Astrocyte (in vitro differentiated cells and primary cell): ENCODE measurements at places on chromosomes 12 and 14. TPM values are rescaled to one million over a fixed set of nuclear protein-coding genes. Genes with fewer than 3 reads are reported as not detected.

The RNU4-1 gene
- 2,477 and 2,591 TPM in 2 replicates for total RNA-seq

The BAZ1A gene
- total RNA-seq, result 36.5 and 36.9 TPM in 2 replicates

The CSRP2 gene
- 247 and 265 TPM in 2 replicates for total RNA-seq

GRCh38 chr14:21923820-21924219 is 250.2 kb upstream of the OR4E1 start:
- no peak for DNase-seq

DNA sequence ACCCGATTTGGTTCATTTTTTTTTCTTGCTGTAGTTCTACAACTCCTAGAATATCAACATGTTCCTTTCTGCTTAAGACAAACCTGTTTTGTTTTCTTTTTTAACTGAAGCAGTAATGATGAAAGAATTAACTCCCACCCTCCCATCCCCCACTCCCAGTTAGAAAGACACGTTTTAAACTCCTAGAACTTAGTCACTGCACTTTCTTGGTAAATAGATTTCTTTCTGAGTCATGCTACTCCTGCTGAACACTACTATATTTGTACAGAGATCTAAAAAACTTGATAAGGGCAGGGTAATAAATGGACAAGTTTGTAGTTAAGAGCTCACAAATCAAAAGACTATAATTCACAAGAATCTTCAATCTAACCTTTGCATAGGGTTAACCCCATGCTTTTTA is 118.9 kb upstream of the PTPRB start:
- peak; percentile 74 for DNase-seq

DNA sequence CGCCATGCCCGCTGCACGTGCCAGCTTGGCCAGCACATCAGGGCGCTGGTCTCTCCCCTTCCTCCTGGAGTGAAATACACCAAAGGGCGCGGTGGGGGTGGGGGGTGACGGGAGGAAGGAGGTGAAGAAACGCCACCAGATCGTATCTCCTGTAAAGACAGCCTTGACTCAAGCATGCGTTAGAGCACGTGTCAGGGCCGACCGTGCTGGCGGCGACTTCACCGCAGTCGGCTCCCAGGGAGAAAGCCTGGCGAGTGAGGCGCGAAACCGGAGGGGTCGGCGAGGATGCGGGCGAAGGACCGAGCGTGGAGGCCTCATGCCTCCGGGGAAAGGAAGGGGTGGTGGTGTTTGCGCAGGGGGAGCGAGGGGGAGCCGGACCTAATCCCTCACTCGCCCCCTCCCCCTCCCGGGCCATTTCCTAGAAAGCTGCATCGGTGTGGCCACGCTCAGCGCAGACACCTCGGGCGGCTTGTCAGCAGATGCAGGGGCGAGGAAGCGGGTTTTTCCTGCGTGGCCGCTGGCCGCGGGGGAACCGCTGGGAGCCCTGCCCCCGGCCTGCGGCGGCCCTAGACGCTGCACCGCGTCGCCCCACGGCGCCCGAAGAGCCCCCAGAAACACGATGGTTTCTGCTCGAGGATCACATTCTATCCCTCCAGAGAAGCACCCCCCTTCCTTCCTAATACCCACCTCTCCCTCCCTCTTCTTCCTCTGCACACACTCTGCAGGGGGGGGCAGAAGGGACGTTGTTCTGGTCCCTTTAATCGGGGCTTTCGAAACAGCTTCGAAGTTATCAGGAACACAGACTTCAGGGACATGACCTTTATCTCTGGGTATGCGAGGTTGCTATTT is 914 bp upstream of the CCND2 start:
- no peak for DNase-seq

- DNase-seq, result no peak
Observed at GRCh38 chr12:3251067-3251466, 173.9 kb downstream of the TSPAN9 start.

DNA sequence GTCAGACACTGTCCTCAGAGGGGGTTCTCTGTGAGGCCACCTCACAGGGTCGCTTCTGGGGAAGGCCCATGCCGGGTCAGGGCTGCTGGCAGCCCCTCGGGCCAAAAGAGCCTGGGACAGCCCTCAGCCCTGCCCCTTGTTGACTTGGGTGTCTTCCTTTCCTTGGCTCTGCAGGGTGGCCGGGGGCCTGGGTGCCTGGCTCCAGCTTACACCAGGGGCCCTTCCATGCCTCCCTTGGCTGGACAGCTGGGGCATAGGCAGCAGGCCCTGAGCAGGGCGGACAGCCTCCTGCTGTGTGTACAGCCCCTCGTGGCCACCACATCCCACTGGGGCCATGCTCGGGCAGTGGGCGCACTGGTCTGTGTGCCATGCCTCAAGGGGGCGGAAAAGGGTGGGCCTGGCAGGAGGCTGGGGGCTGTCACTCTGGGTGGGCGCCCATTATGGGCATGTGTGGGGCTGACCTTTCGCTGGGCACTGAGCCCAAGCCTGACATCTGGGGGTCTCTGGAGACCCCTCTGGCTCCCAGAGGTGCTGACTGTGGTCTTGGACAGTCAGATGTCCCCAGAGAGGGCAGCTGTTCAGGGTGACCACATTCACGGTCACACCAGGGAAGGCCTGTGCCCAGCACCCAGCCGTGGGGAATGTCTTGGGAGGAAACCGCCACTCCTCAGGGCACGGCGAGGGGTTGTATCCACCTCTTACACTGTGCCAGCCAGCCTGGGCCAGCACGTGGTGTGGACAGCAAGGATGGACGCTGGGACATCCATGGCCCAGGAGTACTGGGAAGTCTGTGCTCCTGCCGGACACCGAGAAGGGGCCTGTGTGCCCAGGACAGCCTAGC is 313.3 kb downstream of the TMEM121 start:
- no peak for DNase-seq

- DNase-seq, result no peak
Observed at GRCh38 chr12:50775251-50775650, 11.3 kb downstream of the ATF1 start.

DNA sequence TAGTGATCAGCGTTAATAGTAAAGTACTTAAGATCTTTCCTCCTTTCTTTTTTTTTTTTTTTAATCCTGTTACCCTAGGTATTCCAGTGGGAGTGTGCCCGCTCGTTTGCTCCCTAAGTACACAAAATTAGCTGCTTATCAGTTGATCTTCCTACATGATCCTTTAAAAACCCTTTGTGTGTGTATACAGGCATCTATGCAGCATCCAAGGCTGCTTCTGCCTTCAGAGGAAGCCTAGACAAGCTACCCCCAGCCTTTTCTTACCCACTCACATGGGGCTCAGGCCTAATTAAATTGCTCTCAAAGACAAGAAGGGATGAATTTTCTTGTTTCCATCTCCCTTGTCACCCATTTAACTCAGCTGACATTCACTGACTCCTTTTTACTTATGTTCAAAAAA is 343.4 kb upstream of the LMO3 start:
- DNase-seq, result no peak

- peak; percentile 79 for DNase-seq
Observed at GRCh38 chr12:779745-780734, 27.7 kb downstream of the WNK1 start.

- DNase-seq, result no peak
Observed at GRCh38 chr12:125454786-125455480, 389.7 kb downstream of the AACS start.

DNA sequence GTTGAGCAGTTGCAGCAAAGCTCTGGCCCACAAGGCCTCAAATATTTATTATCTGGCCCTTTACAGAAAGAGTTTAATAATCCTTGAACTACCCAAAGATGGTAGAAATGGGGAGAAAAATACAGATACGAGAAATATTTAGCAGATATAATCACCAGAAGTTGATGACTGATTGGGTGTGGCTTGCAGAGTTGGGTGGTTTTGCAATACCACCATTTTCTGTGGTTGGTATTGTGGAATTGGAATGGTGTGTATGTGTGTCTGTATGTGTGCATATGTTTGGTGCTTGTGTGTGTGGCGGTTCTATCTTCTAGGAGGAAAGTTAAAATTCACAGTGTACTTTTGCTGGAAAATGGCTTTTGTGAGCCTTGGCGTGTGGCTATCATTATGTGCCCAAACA is 85.4 kb upstream of the MANSC4 start:
- DNase-seq, result peak; percentile 70
